ENCODE measurements at places on chromosomes 4 and X.

DNA sequence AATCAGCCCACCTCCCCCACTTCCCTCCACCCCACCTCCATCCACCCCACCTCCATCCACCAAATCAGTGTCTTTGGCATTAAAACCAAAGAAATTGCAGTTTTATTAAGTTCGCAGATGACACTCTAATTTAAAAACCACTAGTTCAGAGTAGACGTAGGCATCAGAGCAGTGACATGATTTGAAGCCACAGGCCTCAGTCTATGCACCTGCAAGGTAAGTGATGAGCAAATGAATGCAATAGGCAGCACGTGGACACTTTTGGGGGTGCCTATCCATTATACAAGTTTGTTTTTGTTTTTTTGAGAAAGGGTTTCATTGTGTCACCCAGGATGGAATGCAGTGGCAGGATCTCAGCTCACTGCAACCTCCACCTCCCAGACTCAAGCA is 88.0 kb upstream of the TRIM2 start:
- no peak for DNase-seq

DNA sequence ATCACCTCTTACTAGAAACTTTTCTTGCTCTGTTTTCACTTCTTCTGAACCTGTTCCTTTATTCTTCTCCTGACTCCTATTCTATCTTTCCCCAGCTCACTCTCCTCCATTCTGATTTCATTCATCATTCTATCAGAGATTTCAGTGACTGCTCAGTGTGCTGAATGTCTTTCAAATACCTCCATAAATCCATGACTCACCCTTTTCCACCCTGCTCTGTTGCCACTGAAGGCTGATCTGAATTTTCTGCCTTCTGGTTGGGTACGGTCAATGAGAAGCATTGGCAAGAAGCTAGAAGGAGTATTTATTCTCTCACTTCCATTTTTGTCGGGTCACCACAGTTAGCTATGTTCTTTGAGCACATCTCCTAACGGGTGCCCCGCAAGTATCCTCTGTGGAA is 265.9 kb downstream of the CBLL2 start:
- no peak for DNase-seq

- no peak for DNase-seq
Observed at GRCh38 chrX:54430519-54430918, 9.7 kb upstream of the TSR2 start.

DNA sequence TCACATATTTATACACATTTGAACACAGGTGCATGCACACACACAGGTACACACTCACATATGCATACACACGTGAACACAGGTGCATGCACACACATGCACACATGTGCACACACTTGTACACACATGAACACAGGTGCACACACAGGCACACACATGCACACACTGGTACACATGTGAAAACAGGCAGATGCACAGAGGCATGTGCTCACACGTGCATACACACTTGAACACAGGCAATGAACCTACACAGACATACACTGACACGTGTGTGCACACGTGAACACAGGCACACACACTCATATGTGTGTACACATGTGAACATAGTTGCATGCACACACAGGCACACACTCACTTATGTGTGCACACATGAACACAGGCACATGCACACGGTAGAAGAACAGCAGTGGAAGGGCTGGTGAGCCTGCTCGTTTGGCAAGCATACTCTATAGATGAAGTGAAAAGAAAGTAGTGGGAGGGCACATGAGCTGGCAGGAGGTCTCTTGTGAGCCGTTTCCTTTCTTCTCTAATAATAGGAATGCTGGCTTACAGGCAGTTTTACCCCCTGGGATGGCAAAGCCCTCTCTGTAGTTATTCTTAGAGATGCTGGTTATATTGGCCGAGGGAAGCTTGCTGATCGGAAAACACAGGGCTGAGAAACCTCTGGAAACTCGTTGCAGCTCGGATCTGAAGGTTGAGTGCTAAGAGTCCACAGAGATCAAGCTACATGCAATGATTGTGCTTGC is 279.6 kb upstream of the CLNK start:
- DNase-seq, result no peak

DNA sequence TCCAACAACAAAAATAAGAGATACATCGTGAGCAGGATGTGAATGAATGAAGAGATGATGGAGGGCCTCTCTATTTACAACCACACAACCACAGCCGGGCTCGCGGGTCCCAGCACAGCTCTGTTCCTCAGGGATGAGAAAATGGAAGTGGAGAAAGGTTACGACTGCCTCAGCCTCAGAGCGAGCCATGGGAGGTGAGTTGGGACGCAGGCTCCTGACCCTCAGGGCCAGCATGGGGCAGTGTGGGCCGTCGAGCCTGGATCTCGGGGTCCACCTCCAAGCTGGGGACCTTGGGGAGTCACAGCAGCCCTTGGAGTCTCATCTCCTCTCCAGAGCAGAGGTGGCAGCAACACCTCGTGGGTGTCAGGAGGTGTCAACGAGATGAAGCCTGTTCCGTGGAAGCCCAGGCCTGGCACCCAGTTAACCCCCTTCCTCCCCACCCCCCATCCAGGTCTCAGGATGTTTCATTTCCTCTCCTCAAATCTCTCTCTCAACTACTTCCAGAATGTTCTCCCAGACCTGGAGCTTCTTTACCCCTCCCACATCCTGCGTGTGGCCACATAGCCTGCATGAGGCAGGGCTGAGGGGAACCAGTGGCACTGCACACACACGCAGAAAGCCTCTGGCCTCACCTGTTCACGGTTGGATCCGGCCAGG is 25.9 kb downstream of the C4orf50 start:
- no peak for DNase-seq

DNA sequence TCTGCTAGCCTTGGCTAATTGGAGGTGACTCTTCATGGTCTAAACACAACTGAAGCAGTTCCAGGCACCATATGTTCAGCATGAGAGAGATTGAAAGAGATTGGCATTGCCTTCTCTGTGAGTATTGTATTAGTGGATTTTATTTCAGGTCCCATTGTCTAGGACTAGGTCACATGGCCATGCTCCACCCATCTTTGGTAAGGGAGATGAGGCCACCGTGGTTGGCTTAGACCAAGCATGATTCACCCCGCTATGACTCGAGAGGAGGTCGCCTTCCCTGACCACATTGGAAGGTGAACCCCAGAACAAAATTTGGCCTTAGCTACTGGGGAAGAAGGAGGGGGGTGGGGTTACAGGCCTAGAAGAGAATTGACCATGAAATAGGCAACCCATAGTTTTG is 109.9 kb upstream of the BCOR start:
- DNase-seq, result no peak

DNA sequence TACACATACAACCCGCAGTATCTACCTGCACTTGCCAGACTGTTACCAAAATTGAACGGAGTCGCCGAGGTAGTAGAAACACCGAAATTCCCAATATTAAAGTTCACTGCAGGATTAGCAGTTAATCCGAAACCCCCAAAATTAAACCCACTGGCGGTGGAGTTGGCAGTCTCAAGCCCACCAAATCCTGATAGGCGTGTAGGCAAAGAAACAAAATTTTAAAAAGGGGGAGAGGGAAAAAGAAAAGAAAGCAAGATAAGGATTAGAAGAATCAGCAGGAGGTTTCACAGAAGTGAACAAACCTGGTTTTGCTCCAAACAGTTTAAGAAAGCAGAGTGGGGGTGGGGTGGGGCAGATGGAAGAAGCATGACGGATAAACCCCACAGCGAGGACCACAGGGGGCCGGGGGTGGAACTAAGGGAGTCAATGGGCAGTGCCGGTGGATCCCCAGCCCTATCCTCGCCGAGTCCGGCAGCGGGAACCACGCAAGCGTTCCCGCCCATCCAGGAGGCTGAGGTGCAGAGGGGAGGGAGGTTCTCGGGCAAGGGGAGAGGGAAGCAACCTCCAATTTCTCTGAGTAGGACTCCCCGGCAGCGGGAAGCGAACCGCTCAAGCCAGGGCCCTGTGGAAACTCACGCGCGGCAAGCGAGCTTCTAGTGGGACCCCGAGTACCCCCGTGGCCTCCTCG is 599 bp downstream of the NUP54 start:
- DNase-seq, result peak; percentile 90

DNA sequence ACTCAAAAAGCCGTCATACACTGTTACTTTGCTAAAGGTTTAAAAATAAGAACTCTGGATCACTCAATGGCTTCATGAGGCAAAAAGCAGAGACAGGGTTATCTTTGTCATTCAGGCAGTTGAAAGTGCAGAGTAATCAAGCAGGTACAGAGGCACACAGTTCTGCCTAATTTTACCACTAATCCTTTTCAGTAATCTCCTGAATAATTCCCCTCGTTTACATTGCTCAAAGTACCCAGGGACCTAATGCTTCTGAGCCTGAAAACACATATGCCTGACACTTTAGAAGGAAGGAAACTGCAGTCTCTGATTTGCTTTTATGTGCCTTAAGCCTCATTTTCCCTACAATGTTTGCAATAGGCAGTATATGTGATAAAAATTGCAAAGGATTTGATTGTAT is 71.4 kb upstream of the TRAM1L1 start:
- no peak for DNase-seq

GRCh38 chr4:187714957-187715356 is 280.6 kb upstream of the ZFP42 start:
- no peak for DNase-seq

GRCh38 chrX:87583679-87584078 is 66.1 kb downstream of the KLHL4 start:
- DNase-seq, result peak; percentile 7

- no peak for DNase-seq
Observed at GRCh38 chr4:9825049-9825448, 43.6 kb downstream of the DRD5 start.

DNA sequence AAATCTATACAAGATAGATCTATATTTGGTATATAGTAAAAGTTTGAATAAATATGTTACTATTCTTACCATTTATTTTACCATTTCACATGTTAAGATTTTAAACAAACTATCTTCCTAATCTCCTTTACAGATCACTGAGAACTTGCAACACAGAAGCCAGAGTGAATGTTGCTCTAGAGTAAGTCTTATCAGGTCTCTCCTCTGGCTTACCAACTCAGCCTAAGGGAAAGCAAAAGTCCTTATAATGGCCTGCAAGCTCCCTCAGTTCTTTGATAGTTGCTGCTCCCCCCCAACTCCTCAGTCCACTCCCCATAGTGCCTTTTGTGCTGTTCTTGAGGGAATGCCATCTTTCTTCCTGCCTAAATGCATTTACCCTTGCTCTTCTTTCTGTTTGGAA is 25.7 kb upstream of the SLC7A11 start:
- no peak for DNase-seq

- no peak for DNase-seq
Observed at GRCh38 chr4:6749340-6750171, 33.0 kb upstream of the KIAA0232 start.

DNA sequence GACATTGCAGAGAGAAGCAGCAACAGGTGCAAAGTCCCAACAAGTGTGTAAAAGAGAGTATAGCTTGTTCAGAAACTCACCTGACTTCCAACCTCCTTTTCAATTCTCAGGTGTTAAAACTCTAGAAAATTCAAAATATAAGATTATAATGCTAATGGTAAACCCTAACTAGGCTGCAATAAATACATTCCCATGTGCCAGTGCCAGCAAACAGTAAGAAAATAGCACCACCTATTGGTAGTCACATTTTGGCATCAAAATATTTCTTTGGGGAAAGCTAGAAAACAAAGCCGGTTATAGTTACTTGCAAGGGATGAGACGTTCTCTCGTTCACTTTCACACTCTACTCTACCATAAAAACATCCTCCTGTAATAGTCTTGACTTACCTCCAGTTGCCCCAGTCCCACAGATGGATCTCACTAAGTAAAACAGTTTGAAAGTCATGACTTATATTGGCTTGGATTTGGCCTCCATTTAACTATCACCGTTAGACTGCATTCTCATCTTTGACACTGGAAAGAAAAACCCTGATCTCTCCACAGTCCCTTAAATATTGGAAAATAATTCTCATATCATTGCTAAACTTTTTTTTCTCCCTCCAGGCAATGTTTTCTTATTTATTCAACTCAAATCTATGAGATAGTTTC is 9.6 kb downstream of the BMP3 start:
- peak; percentile 35 for DNase-seq

GRCh38 chr4:124710015-124710741 is 2.4 kb downstream of the ANKRD50 start:
- DNase-seq, result peak; percentile 6

DNA sequence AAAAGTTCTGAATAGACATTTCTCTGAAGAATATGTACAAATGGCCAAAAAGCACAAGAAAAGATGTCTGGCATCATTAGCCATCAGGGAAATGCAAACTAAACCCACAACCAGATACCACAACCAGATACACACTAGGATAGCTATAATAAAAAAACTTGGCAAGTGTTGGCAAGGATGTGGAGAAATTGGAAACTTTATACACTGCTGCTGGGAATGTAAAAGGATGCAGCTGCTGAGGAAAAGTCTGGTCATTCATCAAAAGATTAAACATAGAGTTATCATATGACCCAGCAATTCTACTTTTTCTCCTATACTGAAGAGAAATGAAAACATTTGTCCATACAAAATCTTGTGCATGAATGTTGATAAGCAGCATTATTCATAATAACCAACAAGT is 92.3 kb downstream of the UCHL1 start:
- DNase-seq, result no peak

DNA sequence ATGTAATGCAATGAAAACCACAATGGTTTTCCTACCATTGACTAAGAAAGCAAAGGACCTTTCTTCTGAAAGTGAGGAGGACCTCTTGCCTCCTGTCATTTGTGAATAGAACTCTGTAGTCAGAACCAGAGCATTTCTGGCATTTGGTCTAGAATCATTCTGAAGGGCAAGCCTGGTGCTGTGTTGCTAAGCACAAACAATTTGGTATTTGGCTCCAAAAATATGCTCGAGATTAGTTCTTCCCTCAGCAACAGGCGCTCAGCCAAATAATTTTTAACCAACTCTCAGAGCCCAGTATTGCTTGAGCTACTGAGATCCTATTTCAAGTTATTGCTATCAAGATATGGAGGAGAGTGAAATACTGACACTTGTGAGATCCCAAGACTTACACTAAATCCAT is 71.0 kb downstream of the SNCA start:
- no peak for DNase-seq

DNA sequence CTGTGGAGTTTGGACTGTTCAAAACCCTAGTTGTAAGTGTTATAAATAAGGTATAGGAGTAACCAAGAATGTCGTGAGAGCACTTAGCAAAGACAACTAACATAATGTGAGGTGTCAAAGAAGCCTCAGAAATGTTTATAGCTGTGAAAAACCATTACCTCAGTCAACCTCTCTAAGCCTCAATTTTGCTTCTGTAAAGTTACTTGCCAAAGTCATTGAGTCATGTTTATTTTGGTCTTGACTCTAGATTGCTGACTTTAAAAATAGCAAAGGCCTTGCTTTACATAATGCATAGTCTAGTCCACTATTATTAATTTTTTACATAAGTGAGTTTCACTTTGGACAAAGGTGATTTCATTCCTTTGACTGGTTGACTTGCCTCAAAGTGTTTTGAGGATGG is 257.6 kb upstream of the CXXC4 start:
- no peak for DNase-seq

DNA sequence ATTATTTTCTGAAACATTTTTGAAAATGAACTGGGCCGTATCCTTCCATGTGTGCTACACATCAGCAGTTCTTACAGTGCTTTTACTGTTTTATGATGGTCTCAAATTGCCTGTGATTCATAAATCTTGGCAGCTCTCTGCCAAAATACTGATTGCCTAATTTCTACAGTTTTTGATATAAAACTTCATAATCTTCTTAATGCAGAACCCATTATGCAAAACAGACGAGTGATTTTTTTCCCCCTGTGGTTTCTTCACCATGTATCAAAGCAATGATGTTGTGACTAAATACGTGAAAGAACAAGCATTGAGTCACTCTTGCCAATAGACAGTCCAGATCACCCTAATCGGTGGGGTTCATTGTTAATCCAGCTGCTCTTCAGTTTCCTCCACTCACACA is 156.4 kb upstream of the WDR1 start:
- DNase-seq, result no peak

- DNase-seq, result no peak
Observed at GRCh38 chr4:7820031-7820818, 119.4 kb downstream of the AFAP1 start.
